Tongue (tissue), 3 donors: ENCODE measurements at places on chromosomes 7 and 10.

DNA sequence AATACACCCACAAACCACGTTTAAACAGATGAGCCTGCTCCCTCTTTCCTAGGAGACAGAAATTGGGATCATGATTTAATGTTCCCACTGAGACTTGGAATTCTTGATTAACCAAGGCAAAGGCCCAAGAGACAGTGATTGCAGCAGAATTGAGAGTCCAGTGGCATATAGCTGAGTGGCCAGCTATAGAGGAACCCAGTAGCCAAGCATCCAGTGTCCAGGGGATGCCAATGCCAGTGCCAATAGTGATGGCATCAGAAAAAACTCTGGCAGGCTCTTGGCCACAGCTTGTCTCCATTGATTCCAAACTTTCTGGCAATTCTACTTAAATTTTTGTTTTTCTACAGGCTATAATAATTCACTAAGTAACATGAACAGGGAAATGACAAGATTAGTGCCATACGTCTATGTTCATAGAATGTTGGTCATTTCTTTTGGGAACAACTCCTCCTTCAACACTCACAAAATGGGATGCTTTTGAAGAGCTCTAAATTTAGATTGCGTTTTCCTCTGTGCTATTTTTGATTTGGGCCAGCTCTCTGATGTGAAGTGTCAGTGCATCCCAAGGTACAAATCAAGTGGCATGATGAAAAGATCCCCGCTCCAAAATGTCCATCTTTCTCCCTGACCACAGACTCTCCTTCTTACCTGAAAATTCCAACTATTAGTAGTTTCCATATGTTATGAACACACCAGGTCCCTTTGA, 83.1 kb upstream of the A1CF start:
- no peak for DNase-seq

DNA sequence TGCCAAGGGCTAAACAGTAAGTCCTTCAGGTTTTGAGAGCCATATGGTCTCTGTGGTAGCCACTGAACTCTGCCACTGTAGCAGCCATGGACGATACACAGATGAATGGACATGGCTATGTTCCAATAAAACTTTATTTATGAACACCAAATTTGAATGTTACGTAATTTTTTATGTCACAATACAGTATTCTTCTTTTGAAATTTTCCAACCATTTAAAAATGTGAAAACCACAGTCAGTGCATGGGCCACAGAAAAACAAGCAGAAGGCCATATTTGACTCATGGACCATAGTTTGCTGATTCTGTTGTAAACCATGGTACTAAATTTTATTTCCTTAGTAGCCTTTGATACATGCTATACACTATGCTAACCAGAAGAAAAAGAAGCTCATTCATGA, 361.8 kb downstream of the MAGI2 start:
- no peak for DNase-seq

DNA sequence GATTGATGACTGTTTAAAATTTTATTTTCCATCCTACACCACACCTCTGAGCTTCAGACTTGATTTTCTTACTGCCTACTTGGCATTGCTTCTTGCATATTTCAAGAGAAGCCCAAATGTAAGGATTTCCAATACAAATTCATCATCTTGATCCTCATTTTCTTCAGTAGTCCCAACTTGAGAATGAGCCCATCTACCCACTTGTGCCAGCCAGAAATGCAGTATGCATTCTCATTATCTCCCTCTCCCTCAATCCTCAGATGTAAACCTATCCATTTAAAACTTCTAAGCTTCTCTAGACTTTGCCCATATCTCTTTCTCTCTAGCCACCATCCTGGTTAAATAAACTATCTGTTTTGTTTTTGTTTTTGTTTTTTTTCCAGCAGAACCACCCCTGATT, 22.4 kb upstream of the EGFR start:
- no peak for DNase-seq

DNA sequence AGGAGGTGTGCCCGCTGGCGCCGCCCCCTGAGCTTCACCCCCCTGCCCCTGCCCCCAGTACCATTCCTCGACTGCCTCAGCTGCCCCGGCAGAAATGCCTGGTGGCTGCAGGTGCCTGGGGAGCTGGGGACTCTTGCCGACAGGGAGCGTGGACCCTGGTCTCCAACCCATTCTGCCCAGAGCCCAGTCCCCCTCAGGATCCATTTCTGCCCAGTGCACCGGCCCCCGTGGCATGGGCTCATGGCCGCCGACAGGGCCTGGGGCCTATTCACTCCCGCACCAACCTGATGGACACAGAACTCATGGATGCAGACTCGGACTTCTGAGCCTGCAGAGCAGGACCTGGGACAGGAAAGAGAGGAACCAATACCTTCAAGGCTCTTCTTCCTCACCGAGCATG, 12.7 kb upstream of the AHCYL2 start:
- DNase-seq, result no peak

- peak; percentile 55 for DNase-seq
Observed at GRCh38 chr7:5780801-5781496, 514 bp downstream of the RNF216 start.

DNA sequence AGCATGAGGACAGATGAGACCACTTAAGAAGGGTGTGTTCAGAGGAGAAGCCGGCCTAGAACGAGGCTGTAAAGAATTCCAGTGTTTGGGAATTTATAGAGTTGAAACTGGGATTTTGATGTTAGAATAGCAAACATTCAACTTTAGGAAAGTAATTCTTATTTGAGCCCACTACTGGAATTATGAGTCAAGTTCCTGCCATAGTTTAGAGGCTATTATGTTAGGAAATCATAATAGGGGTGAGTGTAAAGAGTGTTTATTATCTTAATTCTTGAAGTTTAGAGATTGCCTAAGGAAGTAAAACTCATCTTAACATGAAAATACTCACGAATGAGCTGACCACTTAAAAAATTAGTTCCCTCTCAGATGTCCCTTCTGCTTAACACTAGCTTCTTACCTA, 2.1 kb downstream of the CBLL1 start:
- DNase-seq, result no peak

DNA sequence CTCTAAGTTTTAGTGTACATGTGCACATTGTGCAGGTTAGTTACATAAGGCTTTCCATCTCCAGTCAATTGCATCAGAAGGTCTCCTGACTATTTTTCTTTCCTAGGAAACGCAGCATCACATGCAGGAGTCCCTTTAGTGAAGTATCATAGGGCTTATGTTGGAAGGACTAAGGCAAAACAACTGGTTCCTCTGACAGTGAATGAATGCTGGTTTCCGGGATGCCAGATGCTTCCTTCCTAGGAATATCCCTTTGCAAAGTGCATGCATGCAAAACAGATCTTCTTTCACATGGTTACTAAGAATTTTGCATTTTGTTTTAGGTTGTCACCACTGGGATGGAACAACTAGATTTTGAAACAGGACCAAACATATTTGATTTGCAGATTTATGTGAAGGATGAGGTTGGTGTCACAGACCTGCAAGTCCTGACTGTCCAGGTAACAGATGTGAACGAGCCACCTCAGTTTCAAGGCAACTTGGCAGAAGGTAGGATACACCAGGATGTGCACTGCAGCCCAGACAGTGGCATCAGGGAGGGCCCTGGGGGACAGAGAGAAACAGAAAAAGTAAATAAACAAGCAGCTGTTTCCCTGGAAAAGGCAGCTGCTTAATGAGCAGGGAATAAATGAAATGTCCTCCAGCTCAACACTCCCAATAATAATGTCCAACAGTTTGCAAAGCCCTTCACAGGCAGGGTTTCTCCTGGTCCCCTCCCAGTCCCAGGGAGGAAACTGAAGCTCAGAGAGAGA, 17.8 kb downstream of the CDHR3 start:
- no peak for DNase-seq

DNA sequence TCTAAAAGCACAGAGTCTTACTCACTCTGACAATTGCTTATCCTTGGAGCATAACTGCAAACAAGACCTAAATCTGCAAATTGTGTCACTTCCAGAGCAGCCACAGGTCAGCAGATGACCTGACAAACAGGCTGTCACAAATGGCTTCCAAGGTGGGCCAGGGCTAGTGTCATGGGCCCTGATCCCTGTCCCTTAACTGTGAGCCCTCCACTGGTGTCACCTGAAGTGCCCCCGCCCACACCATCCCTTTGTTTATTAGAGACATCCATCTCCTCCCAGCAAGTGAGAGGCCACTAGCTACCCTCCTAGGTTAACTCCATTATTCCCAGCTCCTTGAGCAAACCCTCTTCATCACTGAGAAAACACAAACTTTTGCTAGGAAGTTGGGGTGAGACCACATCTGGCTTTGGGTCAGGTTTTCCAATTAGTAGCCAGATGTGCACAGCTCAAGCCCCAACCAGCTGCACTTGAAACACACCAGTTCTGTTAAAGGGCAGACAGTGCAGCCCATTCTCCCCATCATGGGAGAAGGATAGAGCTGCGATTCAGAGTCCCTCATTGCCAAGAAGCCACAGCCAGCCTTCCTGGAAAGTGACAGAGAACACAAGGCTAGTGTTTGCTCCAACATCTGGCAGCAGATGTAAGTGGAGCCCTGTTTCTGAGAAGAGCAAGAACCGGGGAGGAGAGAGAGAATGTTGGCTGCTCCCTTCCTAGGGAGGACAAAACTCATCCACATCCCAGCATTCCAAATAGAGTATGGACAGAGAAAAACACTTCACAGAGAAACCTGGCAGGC, 75.7 kb upstream of the NANOS1 start:
- peak; percentile 90 for DNase-seq

GRCh38 chr10:96124230-96125141, 5.6 kb upstream of the ZNF518A start:
- DNase-seq, result peak; percentile 17

DNA sequence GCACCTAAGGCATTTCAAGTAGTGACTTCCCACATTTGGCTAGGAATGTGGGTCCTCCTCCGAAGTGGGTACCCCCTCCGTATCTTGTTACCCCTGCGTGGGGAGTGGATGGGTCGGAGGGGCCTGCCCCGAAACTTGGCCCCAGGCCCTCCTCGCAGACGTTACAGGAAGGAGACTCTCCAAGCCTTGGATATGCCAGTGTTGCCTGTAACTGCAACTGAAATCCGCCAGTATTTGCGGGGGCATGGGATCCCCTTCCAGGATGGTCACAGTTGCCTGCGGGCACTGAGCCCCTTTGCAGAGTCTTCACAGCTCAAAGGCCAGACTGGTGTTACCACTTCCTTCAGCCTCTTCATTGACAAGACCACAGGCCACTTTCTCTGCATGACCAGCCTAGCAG, 823 bp downstream of the TWNK start:
- no peak for DNase-seq

DNA sequence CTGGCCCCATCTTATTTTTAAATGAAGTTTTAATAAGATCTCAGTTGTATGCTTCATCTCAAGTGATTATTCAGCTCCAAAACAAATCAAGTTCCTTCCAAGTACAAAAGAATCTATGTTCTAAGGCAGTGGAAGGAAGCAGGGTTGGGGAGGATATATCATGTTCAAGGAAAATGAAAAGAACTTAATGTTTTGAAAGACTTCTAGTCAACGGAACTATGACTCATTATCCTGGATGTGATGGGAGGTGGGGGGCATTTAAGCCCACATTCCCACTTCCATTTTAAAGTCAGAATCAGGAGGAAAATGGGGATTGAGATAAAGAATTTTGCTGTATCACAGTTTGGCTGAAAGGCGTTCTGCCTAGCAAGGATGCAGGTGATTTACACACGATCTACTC, 59.4 kb downstream of the FANK1 start:
- no peak for DNase-seq

GRCh38 chr7:36283181-36283580, 106.5 kb upstream of the ANLN start:
- DNase-seq, result no peak

GRCh38 chr10:79976999-79977398, 28.1 kb upstream of the SFTPD start:
- DNase-seq, result no peak

- DNase-seq, result no peak
Observed at GRCh38 chr10:8057636-8058273, 3.3 kb downstream of the GATA3 start.

DNA sequence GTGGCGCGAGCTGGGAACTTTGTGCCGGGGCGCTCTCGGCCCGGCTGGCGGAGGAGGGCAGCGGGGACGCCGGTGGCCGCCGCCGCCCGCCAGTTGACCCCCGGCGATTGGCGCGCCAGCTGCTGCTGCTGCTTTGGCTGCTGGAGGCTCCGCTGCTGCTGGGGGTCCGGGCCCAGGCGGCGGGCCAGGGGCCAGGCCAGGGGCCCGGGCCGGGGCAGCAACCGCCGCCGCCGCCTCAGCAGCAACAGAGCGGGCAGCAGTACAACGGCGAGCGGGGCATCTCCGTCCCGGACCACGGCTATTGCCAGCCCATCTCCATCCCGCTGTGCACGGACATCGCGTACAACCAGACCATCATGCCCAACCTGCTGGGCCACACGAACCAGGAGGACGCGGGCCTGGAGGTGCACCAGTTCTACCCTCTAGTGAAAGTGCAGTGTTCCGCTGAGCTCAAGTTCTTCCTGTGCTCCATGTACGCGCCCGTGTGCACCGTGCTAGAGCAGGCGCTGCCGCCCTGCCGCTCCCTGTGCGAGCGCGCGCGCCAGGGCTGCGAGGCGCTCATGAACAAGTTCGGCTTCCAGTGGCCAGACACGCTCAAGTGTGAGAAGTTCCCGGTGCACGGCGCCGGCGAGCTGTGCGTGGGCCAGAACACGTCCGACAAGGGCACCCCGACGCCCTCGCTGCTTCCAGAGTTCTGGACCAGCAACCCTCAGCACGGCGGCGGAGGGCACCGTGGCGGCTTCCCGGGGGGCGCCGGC, 870 bp downstream of the FZD1 start:
- DNase-seq, result peak; percentile 79

- DNase-seq, result peak; percentile 34
Observed at GRCh38 chr7:85068799-85069198, 118.1 kb downstream of the SEMA3D start.

DNA sequence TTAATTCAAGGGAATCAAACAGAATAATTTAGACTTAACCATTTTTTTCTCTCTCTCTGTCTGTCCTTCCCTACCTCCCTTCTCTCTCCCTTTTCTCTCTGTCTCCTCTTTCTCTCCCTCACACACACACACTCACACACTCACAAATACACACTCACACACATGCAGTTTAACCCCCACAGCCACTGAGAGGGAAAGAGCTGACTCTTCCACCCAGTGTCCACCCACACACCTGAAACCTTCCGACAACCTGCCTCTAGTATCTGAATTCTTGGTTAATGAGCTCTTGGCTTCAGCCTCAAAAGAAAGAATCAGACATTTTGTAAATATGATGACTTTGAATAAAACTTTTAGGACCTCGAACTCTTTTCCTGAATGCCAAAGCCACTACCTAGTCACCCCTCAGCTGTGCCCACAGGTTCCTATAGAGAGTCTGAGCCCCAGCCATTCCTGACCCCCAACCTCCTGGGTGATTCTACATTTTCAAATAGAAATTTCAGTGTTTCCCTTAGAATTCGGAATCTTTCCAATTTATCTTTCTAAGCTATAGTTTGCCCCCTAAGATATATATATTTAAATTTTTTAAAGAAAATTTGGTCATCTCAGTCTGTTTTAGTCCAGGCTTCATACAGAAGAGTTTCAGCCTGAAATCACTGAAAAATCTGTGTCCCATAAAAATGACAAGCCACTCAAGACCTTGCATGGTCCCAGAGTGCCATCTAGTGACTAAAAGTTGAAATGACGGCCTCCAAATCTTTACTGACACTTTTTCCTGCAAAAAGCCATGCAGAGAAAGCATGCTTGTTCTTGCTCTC, 202.8 kb downstream of the IPMK start:
- peak; percentile 77 for DNase-seq
